ENCODE measurements at places on chromosomes 7 and 10.

GRCh38 chr7:129464194-129464593, 30.0 kb downstream of the STRIP2 start:
- DNase-seq: no peak

GRCh38 chr10:72952642-72953158, 1.9 kb downstream of the PLA2G12B start:
- DNase-seq: no peak

GRCh38 chr7:154837087-154837486, 165.8 kb downstream of the PAXIP1 start:
- DNase-seq: no peak

DNA sequence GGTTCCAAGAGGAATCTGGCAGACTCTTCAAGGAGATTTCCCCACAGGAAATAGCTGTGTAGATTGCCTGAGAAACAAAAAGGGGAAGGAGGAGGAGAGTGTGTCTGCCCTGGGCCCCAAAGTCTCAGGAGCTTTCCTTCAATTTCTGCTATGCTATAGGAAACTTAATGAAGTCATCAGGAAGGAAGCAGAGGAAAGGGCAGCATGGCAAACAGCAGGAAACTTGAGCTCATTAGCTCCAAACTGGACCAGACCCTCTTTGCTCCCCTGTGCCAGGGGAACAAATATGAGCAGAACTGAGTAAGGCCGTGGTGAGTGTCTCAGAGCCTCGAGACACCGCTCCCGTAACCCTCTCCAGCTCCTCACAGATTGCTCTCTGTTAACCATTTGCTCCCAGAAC, 4.8 kb upstream of the KCNIP2 start:
- DNase-seq: no peak

DNA sequence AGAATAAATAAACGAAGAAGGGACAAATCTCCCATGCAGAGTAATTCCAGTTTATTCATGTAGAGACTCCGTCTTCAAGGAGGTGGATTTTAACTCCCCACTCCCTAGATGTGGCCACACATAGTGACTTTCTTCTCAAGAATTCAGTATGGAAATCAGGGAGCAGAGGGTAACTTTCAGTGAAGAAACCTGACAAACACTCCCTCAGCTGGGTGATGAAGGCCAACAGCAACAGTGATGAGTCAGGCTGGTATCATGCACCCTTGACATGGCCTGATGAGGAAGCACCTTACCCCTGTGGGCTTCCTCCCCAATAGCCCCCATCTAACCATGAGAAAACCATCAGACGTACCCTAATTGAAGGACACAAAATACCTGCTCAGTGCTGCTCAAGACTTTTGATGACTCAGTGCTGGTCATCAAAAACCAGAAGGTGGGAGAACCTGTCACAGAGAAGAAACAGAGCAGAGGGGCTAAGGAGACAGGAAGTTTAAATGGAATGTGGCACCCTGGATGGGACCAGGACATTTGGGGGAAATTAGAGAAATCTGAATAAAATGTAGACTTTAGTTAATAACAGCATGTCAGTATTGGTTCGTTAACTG, 50.6 kb downstream of the ADAMTS14 start:
- no peak for DNase-seq

- no peak for DNase-seq
These were observed 113.6 kb upstream of the NFE2L3 start for GRCh38 chr7:26038201-26038990.

DNA sequence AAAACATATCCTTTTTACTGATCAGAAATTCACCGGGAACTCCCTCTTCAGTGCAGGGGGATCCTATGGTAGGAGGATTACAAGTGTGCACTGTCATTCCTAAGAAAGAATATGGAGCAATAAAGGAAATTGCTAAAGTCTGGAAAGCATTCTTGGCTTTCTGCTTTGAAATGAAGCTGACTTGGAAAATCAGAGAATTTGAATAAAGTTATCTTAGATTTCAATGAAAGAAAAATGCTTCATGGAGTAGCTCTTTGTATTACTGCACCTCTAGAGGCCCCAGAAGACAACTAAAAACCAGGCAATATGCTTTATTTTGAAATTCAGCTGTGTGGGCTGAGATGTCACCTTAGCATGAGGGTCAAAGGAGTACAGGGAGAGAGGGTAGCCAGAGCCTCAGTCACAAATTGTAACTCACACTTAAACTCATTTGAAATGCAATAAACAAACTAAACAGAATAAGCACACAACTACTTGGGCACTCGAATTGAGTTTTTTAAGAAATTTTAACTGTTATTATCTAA, 102.5 kb downstream of the IMMP2L start:
- no peak for DNase-seq

DNA sequence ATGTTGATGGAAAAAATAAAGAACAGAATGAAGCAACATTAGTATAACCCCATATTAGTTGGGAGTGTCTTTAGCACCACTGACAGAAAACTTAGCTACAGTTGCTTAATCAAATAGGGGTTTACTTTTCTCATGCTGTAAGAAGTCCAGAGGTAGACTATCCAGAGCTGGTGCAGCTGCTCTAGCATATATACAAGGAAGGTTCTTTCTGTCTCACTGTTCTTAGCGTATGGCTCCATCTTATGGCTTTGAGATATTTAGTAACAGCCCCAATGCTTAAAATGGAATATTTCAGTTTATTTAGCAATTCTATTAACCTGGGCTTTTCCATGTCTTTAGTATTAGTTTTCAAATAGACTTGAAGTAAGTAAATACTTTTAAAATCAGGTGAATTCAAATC, 15.2 kb upstream of the WNT2 start:
- no peak for DNase-seq

- DNase-seq: no peak
These were observed 64.9 kb downstream of the GPR37 start for GRCh38 chr7:124700655-124701054.

DNA sequence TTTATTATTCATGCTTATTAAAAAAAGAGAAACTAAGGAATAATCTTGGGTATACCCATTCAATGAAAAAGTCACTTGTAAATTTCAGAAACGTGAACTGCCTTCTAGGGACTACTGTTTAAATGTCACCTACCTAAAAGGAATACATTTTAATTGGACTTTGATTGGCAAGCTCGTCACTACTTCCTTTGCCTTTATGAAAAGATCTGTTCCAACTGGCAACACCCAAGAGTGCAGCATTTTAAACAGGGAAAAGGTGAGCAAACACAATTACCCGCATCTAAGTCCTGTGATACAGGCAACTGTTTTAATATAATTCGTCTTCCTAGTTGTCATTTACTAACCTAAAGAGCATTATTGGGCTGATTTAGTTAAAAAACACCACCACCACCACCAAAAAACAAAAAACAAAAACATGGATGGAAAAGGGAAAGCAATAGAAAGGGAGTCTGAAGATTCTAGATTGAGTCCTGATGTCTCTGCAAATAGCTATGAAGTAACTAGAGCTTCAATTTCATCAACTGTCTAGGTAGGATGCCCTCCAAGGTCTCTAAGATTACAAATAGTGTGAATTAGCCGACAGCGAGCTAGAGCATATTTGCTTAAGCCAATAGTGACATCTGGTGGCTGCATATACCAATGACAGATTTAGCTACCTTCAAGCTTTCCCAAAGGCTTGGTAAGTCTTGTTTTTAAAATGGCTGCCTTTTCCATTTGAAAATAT, 33.8 kb upstream of the ICA1 start:
- DNase-seq: peak; percentile 18

GRCh38 chr10:116960066-116960776, 44.8 kb downstream of the SHTN1 start:
- DNase-seq: no peak

DNA sequence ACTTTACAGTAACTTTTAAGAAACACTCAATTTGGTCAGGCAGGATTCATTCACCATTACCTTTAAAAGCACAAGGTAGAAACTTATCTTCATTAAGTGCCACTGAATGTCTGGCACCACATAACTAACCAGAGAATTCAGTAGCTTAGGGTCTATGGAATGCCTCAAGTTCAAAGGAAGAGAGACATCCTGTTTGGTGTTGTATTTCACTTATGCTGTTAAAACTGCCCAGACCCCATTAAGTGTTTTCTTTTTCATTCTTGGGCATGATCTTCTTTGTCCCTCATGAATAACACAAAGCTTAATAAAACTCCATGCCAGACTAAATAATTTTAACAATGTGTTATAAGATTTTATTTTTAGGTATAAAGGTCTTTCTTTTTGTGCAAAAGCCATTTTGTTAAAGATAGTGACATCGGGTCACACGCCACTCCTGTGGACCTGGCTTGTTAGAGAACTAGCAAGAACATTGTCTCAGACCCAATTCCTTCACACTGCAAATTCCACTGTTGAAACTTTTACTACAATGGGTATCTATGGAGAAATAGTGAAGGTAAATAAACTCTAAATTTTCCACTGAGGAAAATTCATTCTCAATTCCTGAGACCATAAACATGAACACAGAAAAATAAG, 221.0 kb downstream of the TWIST1 start:
- no peak for DNase-seq

DNA sequence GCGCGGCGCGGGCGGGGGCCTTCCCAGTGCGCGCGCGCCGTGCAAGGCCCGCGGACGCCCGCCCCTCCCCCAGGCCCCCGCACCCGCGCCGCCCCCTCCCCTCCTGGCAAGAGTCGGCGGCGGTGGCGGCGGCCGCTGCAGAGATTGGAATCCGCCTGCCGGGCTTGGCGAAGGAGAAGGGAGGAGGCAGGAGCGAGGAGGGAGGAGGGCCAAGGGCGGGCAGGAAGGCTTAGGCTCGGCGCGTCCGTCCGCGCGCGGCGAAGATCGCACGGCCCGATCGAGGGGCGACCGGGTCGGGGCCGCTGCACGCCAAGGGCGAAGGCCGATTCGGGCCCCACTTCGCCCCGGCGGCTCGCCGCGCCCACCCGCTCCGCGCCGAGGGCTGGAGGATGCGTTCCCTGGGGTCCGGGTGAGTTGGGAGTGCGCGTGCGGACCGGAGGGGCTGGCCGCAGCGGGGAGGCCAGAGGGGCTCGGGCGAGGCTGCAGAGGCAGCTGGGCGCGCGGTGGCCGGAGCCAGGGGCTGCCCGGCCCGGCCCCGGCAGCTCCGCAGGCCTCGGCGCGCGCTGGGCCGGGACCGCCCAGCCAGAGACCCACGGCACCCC, at the start of gene BMPR1A:
Gene BMPR1A (plus strand): TSS at position 109 of the 602 bp plus-strand sequence. CDS start 119,400 bp downstream, outside the sequence.
- DNase-seq: no peak

DNA sequence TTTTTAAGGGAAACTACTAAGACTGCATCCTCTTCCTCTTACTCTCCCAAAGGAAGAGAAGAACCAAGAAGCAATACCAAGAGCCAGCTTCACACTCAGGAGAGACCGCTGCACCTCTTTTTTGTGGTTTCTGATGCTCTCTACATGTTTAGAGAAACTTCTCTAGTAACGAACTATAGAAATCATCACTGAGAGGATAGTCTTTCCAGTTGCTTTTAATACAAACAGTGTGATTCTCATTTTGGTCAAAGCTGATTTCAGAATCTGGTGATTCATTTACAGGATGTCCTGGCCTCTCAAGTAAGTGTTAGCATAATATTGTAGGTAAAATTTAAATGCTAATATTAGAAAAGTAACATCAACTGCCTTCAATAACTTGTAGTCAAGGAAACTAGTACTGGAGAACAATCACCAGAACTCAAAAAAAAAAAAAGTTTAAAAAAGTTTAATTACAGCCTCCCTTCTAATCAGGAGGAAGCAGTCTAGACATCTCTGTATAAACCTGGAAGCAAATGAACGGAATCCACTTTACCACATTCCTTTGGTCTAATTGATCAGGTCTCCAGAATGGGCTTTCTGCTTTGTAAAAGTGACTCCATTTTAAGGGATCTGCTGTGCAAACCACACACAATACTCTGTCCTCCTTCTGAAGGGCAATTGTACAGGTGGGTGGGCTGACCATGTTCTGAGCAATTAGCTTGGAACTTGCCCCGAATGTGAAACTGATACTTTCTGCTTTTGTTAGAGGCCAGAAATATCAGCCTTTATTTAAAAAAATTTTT, 3.0 kb downstream of the LAMB1 start:
- DNase-seq: no peak

DNA sequence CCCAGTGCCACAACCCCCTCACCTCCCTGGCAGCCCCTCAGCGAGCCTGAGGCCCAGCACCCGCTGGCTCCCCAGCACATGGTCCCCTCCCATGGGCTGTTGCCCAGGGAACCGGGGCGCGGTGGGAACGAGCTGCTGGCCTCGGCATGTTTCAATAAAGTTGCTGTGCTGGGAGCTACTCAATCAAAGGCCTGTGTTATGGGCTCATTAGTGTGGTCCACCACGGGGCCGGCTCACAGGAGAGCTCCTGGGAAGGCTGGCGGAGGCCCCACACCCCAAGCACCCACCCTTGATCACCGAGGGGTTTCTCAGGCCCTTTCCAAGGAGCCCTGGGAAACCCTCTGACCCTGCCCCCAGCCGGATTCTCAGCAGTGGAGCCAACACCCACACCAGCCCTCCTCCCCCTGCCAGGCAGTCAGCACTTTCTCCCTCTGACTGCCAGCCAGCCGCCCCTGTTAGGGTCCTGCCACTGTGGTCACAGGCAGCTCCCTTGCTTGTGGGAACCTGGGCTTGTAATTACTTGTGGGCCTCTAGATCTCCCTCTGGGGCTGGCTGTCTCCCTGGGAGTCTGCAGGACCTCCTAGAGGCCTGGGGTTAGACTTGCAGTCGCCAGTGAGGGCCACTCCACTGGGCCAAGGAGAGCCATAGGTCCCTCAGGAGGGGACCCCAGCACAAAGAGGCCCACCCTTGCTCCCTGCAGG, 24.8 kb upstream of the TRIM8 start:
- DNase-seq: no peak

DNA sequence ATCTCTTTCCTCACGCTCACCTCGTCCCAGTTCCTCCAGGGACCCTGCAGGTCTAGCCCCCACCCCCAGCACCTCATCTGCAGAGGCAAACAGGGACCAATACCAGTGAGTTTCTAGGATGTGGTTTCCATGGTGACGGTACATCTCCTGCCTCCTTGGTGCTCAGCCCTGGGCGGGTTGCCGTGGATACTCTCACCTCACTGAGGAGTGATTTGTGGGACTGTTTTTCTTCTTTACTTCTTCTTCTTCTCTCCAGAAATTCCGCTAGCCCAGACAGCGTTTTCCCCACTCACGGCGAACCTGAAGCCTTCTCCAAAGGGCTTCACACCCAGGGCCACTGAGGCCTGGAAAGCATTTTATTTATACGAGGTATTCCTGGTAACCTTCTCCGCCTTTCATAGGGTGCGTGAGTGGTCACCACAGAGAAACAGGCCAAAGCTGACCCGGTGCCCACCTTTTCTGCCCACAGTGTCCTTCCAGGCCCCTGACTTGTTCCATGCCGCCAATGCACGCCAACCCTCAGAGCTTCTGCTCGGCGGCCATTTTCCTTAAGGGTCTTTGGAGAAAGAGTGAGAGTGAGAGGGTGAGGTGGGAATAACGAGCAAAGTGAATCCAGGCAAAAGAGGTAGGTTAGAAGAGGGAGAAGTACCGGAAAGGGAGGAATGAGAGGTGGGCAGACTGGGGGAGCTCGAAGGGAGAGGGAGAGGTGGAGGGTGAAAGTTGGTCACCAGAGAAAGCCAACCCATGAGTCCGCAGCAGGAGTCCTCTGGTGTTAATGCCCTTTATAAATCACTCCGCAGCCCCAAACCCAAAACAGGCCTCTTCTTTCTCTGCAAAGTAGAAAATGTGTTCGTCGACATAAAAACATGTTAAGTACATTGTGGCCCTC, 15.5 kb downstream of the FAM241B start:
- DNase-seq: no peak

- no peak for DNase-seq
These were observed 1139.9 kb upstream of the LRRN3 start for GRCh38 chr7:109950821-109951564.
